ENCODE measurements at places on chromosomes 3 and 15.

- DNase-seq: no peak
Observed at GRCh38 chr3:30350011-30350410, 256.4 kb upstream of the TGFBR2 start.

GRCh38 chr15:41790756-41791546 is 16.7 kb downstream of the MAPKBP1 start:
- peak; percentile 84 for DNase-seq

- DNase-seq: no peak
Observed at GRCh38 chr3:14617508-14618023, 34.0 kb upstream of the CCDC174 start.

DNA sequence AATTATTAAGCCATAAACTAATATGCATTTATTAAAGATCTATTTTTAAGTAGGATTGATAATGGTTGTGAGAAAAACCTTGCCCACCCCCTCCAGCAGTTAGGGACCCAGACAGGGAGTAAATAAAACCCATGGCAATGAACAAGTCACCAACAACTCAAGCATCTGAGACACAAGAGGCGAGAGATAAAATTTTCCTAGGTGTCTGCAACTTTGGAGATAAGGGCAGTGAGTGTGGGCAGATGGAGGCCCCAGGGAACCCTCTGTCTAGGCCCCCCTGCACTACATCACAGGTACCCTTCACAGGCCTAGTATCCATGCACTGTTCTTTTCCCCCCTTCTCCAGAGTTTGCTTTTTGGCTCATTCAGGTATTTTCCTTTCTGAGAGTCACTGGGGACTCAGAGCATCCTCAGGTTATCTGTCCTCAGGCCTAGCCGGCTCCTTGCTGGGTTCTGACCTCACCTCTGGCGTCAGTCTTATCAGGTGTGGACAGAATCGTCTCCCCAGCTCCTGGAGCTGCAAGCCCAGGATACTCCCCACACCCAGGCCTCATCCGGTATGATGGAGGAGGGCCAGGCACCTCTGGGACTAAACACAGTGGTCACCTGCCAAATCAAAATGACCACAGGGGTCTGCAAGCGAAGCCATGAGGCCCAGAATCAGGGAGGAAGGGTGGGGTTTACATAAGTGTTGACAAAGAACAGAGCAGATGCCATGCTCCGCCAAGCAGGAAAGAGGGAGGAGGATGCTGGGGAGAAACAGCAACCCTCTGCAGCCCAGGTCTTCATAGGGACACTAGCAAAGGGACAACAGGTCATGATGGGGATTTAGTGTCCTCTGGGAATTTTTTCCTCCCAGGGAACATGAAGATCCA is 50.4 kb downstream of the CCNL1 start:
- no peak for DNase-seq

GRCh38 chr15:20340331-20340811 is 201.2 kb downstream of the GOLGA6L6 start:
- DNase-seq: no peak

- no peak for DNase-seq
Observed at GRCh38 chr3:143138953-143139352, 19.4 kb downstream of the CHST2 start.

GRCh38 chr3:171970301-171970788 is 69.0 kb upstream of the FNDC3B start:
- DNase-seq: no peak

- DNase-seq: no peak
Observed at GRCh38 chr15:83200589-83200988, 7.0 kb downstream of the HDGFL3 start.

- DNase-seq: no peak
Observed at GRCh38 chr3:125191730-125192129, 20.8 kb downstream of the SLC12A8 start.

DNA sequence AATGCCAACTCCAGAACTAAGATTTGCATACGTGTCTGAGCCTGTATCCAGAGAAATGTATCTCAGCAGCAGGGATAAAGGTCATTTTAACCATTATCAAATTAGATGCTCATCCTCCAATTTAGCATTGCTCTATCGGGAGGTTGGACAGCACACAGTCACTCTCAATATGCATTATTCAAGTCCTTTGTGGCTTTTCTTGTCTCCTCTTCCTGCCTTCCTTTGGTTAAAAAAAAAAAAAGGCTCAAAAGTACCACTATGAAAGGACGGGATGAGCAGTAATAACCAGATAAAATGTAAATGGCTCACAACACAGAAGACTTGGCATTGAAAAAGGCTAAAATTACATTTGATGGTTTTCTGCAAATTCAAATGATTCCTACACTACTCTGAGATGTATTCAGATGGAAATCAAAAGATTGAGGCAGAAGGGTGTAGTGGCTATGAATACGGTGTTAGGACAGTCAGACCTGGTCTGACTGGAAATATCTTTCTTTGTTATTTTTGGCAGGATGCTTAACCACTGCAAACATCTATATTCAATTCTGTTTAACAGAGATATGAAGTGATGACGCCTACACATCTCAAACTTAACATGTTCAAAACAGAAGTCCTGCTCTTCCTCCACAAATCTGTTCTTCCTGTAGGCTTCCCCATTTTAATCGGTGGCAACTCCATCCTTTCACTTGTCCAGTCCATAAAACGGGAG is 109.6 kb downstream of the ADAMTS9 start:
- DNase-seq: no peak

DNA sequence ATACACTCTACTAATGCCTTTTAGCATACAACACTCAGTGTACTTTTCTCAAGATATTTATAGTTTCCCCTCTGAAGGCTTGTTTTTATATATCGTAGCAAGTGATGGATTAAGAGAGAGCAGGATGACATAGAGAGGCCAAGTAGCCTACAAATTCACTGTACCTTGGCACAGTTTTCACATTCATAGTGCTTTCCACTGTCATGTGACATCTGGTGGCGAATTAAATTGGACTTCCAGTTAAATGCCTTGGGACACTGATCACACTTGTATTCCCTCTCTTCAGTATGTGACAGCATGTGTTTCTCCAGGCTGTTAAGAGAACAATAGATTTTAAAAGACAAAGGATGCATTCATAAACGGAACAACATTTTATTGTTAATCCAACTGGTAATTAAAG is 541.1 kb downstream of the MECOM start:
- no peak for DNase-seq

DNA sequence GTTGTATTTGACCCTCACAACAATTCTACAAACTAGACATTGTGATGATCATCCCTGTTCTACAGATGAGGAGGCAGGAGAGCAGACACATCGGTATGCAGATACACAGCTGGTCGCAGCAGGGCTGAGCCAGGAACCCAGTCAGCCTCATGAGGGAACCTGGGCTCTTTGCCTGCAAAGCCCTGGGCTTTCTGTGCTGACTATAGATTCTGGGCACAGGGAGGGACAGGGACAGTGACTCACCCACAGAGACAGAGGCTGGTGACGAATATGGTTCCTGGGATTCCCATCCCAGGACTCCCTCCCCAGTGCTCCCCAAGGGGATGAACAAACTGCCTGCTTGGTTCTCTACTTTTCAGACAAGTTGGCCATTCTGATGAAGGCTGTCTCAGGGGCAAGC is 3.8 kb upstream of the CAMP start:
- no peak for DNase-seq

- DNase-seq: no peak
Observed at GRCh38 chr3:132964266-132964665, 73.9 kb upstream of the TMEM108 start.

DNA sequence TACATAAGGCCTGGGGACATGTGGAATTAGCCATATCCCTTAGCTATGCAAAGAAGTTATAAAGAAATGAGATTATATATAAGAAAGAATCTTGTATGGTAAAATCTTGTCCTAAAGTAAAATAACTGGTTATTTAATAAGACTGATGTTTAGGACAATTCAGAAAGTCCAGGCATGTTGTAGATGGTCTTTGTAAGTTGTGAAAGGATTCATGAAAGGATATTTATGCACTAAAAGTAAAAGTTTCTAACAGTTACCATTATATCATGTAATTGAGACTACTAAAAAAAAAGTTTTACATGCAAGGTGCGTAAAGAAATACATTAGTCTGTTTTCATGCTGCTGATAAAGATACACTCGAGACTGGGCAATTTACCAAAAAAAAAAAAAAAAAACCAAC is 146.3 kb downstream of the FMN1 start:
- no peak for DNase-seq

GRCh38 chr15:29014493-29014892 is 128.7 kb downstream of the APBA2 start:
- no peak for DNase-seq
